ENCODE measurements at places on chromosomes 11 and 22.
A peak's percentile ranks its signal among the peaks of the same experiment; 100 is the strongest.

GRCh38 chr22:17726006-17726927 is 48.0 kb downstream of the BID start:
- H3K27ac ChIP-seq, result no peak overlapping the region
- H3K27me3 ChIP-seq, result no peaks in the 10 kb centered on the region
- H3K4me3 ChIP-seq, result no peak overlapping the region
- no peak for DNase-seq

GRCh38 chr22:42994917-42995562 is 19.9 kb downstream of the PACSIN2 start:
- H3K27me3 ChIP-seq, result no peaks in the 10 kb centered on the region
- no peaks in the 10 kb centered on the region for H3K36me3 ChIP-seq
- peak overlapping the region; percentile 45 for H3K27ac ChIP-seq

DNA sequence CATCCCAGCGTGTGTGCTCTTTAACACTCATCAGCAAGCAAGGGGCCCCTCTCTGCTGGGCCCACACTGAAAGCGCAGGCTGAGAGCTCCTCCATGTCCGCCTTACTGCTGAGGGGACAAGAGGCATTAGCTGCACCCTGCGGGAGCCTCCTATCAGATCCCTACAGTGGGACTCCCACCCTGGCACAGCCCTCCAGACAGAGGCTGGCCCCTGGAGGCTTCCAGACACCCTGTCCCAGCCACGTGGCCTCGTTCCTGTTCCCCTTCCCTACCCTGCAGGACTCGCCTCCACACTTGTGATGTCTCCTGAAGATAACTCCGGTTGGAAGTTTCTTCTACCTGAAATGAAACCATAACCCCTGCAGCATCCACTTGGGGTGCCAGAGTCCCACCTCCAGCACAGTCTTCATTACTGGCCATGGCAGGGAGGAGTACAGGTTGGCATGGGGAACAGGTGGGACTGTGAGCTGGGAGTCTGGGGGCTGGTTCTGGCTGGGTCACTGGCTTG is 5.0 kb upstream of the SH3BP1 start:
- peaks cover 32% of the 10 kb centered on the region for H3K36me3 ChIP-seq
- peak overlapping the region; percentile 81 for H3K27ac ChIP-seq
- DNase-seq, result no peak
- no peak overlapping the region for H3K4me3 ChIP-seq
- H3K4me1 ChIP-seq, result peaks cover 52% of the 10 kb centered on the region
- H3K27me3 ChIP-seq, result no peaks in the 10 kb centered on the region

GRCh38 chr11:73359930-73360742 is 16.1 kb upstream of the RELT start:
- H3K4me1 ChIP-seq, result no peaks in the 10 kb centered on the region
- no peak for DNase-seq
- no peak overlapping the region for H3K4me3 ChIP-seq

- H3K36me3 ChIP-seq, result peaks cover 10% of the 10 kb centered on the region
- DNase-seq, result no peak
- H3K27me3 ChIP-seq, result no peaks in the 10 kb centered on the region
- H3K27ac ChIP-seq, result no peak within 1 kb of the TSS
These were observed at the start of gene CCDC116 for GRCh38 chr22:21632237-21632895. Gene CCDC116 (plus strand): TSS chr22:21632760. CDS start chr22:21633182, 422 bp downstream.

DNA sequence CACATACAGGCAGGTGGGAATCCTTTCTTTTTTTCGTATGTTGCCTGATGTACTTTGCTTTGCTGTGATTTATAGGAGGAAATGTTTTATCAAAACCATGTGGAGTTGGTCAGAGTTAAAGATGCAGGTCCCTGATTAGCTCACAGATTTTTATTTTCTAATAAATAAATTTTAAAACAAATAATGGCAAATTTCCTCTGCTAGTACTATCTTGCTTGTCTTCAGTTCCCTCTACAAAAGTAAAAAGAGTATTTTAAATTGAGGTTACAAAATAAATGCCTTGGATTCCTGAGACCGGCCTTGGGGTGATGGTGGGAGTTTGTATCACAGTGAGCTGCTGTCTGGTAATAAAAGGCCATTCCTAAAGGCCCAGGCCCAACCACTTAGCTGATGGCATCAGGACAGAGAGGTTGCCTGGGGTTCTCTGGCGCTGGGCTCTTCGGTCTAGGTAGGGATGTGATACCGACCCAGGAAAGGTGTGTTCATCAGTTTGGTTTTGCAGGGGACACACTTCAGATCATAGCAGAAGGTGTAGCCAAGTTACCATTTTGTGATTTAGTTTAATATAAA is 129.0 kb downstream of the TBC1D22A start:
- DNase-seq, result no peak
- H3K27me3 ChIP-seq, result no peaks in the 10 kb centered on the region
- no peak overlapping the region for H3K27ac ChIP-seq
- no peaks in the 10 kb centered on the region for H3K36me3 ChIP-seq
- peaks cover 30% of the 10 kb centered on the region for H3K4me1 ChIP-seq
- H3K4me3 ChIP-seq, result no peak overlapping the region

- no peaks in the 10 kb centered on the region for H3K27me3 ChIP-seq
- H3K4me3 ChIP-seq, result no peak overlapping the region
- H3K27ac ChIP-seq, result no peak overlapping the region
- no peaks in the 10 kb centered on the region for H3K36me3 ChIP-seq
These were observed 727.4 kb downstream of the BRD1 start for GRCh38 chr22:49100316-49100715.

All from tibial nerve (tissue), 4 donors.